SJCRH30 (cell line): ENCODE measurements at places on chromosomes 4 and X. TPM values are rescaled to one million over a fixed set of nuclear protein-coding genes. Genes with fewer than 3 reads are reported as not detected.

GRCh38 chrX:127129510-127129909, 310.0 kb downstream of the PRR32 start:
- DNase-seq: no peak

GRCh38 chr4:51895816-51896408, 53.0 kb downstream of the DCUN1D4 start:
- peak; percentile 71 for DNase-seq

GRCh38 chr4:119189638-119190037, 22.9 kb upstream of the USP53 start:
- no peak for DNase-seq

DNA sequence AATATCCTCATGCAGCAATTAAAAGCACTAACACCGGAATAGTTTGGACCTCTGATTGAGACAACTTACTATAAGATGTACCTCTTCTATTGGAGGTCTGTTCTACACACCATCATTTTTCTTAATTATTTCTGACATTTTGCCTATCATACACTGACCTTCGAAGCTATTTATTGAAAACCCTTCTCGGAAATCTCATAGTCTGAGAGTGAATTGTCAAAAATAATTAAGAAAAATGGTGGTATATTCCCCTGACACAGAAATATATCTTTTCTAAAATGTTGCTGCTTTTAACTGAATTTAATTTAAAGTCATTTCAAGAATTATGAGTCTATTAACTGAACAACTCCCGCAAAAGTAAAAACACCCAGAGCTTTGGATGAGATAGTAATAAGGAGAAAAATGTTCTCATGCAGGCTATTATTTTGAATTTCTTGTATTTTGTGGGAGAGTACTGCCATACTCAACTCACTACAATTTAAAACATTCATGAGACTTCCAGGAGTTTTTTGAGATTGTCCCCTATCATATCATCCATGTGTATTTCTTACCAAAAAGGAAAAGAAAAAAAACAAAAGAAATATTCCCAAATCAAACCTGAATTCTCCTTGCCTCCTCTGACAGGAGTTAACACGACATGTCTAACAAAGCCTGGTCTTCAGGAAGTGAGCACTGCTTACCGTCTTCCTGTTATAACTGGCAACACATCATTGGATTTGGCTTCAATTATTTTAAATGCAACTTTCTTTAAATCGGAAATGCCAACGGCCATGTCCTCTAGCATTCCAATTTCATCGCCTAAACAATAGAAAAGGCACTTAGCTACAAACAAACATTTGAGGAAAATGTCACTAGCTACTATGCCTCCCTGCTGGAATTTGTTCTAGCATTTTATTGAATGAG, 485.3 kb downstream of the IL15 start:
- no peak for DNase-seq

DNA sequence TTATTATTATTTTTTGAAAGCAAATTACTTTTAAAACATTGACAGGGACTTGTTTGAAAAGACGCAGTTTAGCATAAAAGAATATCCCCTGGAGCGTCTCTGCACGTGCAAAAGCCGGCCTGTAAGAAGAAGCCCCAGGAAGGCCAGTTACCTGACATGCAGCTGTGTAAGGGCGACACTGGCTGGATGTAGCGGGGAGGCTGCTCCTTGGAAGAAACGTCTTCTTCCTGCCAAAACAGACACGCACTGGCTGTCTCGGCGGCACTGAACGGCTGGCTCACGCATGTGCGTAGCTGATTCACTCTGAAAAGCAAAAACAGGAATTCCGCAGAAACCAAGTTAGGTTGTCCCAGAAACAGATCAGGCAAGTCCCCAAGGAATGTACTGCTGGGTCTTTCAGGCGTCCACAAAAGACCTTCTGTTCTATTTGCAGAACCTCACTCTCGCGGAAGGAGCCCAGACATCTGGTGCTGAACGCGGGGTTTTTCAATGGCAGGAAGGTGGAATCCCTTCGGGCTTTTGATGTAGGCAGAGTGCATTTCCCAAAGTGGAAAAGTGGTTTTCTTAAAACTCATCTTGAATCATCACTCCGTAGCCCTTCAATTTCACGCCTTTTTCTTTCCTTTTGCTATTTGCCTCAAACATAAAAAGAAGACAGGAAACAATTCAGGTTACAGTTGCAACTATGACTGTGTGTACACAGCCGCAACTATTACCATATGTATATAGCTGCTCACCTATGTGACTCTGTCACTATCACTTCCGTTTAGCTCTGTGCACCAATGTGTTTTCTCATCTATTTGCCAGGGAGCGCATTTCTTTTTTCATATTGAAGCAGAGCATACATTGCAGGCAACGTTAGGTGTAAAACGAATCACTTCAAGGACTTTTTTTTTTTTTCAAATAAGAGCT, 38.1 kb upstream of the ARSH start:
- DNase-seq: peak; percentile 12

- no peak for DNase-seq
These were observed 8.7 kb downstream of the SMIM10 start for GRCh38 chrX:134999469-134999868.

DNA sequence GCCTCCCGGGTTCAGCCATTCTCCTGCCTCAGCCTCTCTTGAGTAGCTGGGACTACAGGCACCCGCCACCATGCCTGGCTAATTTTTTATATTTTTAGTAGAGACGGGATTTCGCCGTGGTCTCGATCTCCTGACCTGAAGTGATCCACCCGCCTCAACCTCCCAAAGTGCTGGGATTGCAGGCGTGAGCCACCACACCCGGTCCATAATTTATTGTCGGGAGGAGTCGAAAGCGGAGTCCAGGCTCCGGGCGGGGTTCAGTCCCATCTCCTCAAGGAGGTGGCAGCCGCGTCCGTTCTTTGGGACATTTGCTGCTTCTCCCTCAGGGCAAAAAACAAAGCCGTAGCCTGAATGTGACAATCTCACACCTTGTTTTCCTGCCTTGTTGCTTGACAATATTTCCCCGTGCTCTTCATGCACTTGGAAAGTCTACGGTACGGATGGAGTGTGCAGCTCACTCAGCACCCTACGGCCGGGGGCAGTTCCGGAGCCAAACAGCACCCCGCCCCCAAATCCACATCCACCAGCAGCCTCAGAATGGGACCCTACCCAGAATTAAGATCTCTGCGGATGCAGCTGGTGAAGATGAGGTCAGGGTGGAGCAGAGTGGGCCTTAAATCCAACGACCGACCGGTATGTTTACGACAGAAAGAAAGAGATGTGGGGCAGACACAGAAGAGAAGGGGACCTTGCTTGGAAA, 9.6 kb downstream of the GTPBP6 start:
- no peak for DNase-seq

GRCh38 chr4:116469582-116469981, 615.8 kb downstream of the TRAM1L1 start:
- DNase-seq: no peak

- no peak for DNase-seq
These were observed 188.0 kb upstream of the C1QTNF7 start for GRCh38 chr4:15239866-15240265.

DNA sequence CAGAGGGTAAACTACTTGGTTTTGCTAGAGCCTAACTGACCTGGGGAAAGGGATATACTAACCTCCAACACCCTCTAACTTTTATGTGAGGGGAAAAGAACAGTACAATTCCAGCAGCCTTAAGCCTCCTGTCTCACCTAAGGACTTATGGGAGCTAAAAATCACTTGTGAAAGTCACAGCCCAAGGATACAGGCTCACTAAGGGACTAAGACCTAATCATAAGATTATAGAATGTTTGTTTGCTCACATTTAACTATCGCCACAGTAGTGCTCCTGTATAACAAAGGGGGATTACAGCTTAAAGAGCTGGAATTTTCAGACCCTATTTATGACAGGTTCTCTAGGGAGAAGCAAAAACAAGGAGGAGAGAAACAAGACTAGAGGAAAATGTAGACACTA, 548.7 kb downstream of the DACH2 start:
- DNase-seq: no peak

GRCh38 chr4:83679254-83679653, 143.3 kb downstream of the GPAT3 start:
- DNase-seq: no peak

Gene POU4F2
- 0.06 TPM in 1 of 2 replicates, not detected in the other for total RNA-seq

Gene SNCA
- total RNA-seq: 39.2 and 46.6 TPM in 2 replicates

Gene MAGEB17
- 0.06 and 0.20 TPM in 2 replicates for total RNA-seq

Gene SSX2
- total RNA-seq: not detected in 2 replicates

Gene OPN1MW
- total RNA-seq: not detected in 2 replicates

Gene CRLF2
- 0.08 and 0.26 TPM in 2 replicates for total RNA-seq

Gene NIPAL1
- 0.04 and 0.05 TPM in 2 replicates for total RNA-seq

Gene PLAC1
- 2.7 and 4.0 TPM in 2 replicates for total RNA-seq

Gene F8A3
- not detected in 2 replicates for total RNA-seq

Gene ABCG2
- 0.12 and 0.35 TPM in 2 replicates for total RNA-seq

Gene ADH1B
- total RNA-seq: not detected in 2 replicates
